ENCODE measurements at places on chromosomes 6 and 20.

DNA sequence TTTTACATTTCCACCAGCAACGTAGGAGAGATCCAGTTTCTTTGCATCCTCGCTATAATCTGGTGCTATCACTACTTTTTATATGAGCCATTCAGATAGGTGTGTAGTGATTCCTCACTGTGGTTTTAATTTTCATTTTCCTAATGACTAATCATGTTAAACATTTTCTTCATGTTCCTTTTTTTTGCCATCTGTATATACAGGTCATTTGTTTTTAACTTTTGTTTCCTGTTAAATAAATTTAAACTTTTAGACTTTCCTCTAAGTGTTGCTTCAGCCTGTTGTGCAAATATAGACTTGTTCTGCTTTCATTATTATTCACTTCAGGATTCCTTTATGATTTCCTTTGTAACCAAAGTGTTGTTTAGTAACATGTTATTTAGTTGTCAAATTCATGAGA lies 697.4 kb downstream of the PTPRT start:
- DNase-seq = no peak

DNA sequence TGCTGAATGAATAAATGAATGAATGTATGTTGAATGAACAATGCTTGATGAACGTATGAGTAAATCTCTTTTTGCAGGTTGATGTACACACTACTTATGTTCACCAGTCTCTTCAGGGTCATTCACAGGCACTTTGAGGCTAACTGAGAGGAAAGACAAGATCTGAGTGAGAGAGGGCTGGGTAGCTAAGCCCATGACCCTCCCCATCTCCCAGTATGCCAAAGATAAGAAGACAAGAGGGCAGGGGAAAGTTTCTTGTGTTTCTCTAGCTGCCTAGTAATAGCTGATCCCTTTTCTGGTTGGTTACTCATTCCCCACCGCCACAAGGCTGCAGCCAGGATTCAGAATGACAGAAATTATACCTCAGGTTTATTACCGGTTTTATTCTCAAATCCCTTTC lies 90.7 kb downstream of the CEP57L1 start:
- no peak for DNase-seq

DNA sequence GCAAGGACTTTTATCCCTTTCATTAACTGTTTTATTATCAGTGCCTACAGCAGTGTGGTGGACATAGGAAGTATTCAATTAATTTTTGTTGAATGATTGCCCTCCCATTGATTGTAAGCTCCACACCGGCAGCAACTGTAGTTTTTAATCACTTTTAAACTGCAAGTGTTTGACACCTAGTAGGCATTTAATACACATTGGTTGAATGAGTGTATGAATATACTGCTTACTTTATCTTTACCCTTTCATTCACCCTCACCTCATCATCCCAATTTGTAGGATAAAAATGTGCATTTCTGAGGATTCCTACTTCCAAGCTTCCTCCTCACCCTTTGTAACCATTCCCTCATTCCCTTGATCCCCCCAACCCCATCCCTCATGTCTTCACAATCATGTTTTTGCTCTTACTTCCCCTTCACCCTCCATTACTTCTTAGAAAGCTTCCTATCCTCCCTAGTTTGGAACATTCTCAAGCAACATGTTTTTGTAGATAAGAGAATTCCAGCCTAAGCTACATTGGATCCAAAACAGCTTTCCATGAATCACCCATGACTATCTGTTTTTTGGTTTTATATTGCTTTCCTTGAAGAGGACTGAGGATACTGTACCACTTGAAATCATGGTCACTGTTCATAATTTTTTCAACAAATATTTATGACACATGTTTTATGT lies 955 bp upstream of the SLC26A8 start:
- DNase-seq = peak; percentile 16

- DNase-seq = peak; percentile 32
These were observed 4.4 kb downstream of the ANKRD60 start for GRCh38 chr20:58224097-58224496.

DNA sequence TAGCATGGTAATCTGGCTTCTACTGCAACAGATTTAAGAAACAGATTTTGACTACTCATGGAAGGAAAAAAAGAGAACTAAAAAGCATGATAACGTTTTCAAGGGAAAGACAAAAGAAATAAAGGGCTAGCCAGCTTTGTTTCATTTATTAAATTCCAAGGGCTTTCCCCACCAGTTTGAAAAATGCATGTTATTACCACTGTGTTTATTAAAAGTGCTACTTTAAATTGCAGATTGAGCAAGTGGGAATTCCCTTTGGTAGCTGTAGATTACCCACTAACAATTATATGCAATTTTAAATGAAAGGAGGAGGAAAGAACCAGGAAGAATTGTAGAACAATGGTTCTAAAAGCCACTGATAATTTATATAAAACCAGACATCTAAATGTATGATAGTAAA lies 40.6 kb upstream of the NHSL1 start:
- no peak for DNase-seq

DNA sequence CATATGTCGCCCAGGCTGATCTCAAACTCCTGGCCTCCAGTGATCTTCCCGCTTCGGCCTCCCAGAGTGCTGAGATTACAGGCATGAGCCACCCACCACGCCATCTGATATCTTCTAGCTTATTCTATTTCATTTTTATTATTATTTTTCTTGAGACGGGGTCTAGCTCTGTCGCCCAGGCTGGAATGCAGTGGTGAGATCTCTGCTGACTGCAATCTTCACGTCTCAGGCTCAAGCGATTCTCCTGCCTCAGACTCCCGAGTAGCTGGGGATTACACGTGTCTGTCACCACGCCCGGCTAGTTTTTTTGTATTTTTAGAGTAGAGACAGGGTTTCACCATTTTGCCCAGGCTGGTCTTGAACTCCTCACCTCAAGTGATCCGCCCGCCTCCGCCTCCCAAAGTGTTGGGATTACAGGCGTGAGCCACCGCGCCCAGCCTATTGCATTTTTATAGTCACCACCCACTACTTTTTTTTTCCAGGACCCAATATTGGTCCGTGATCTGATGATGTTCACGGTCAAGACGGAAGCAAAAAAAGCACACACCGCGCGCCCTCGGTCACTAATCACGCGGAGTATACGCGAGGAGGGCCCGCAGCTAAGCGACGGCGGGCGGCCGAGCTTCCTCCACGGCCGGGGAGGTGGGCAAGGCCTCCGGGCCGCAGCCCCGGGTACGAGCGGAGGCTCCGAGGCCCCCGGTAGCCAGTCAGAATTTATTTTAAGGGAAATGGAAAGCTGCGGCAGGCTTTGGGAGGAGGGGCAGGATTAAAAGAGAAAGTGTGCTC lies 1.1 kb upstream of the LSM14B start:
- DNase-seq = peak; percentile 70

GRCh38 chr6:82603871-82604270 lies 240.3 kb downstream of the TPBG start:
- no peak for DNase-seq

DNA sequence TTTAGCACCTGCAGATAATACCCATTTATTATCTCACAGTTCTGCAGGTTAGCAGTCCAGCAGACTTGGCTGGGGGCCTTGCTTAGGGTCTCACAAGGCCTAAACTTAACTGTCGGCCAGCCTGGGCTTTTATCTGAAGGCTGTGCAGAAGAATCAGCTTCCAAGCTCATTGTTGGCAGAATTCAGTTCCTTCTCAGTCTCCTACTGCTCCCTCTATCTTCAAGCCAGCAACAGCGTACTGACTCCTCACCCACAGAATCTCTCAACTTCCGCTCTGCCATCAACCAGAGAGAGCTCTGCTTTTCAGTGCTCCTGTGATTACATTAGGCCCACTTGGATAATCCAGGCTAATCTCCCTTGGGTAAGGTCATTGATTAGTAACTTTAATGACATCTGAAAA lies 30.2 kb upstream of the NHSL1 start:
- DNase-seq = no peak

GRCh38 chr6:134034478-134034877 lies 17.9 kb downstream of the SLC2A12 start:
- no peak for DNase-seq

DNA sequence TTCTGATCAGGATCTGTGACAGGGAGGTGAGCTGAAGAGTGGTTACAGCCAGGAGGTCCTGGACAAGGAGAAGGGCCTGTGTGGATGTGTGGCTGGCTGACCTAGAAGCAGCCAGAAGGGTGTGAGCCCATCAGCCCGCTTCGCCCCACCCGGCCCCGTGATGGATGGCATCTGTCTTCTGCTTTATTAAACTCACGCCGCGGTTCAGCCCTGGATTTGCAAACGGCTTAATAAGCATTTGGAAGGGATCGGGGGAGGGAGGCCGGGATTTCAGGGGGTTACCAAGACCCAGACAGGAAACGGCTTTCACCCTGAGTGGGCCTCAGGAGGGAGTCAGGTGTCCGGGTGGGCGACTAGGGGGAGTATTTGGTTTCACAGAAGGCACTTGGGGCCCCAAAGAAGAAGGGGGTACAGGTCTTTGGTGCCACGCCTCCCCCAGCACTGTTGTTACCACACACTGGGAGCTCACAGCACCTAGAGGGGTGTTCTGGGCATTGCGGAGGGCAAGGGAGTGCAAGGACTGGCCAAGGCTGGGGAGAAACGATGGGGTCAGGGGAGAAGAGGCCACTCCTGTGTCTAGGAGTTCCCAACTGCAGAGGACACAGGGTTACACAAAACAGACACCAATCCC lies 53.8 kb upstream of the FOXP4 start:
- DNase-seq = no peak
